Frontal cortex (tissue), 4 donors: ENCODE measurements at places on chromosomes 1 and 21.

DNA sequence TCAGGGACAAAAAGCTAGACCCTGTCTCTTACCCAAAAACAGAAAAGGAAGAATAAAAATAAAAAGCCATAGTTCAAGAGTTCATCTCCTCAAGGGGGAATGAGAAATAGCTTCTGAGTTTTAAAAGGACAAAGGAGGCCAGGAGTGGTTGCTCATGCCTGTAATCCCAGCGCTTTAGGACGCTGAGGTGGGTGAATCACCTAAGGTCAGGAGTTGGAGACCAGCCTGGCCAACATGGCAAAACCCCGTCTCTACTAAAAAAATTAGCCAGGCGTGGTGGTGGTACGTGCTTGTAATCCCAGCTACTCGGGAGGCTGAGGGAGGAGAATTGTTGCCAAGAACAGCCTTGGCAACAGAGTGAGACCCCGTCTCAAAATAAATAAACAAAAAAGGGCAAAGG lies 38.6 kb upstream of the CPLANE2 start:
- no peak for DNase-seq

DNA sequence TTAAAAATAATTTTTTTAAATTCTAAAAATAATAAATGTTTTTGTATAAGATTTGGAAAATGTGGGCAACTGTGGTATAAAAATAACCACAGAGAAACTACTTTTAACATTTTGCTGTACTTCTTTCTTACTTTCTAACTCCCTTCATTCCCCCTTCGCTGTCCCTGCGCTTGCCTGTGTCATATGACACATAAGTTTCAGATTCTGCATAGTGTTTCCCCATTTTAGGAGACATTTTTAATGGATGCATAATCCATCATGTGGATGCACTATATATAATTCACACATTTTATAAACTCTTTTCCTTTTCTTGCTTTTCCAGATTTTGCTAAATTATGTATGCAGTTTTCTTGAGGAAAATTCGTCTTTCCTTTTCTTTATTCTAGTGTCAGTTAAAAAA lies 16.3 kb downstream of the ATG4C start:
- no peak for DNase-seq

GRCh38 chr1:183331091-183331742 lies 87.0 kb downstream of the NMNAT2 start:
- DNase-seq: no peak

DNA sequence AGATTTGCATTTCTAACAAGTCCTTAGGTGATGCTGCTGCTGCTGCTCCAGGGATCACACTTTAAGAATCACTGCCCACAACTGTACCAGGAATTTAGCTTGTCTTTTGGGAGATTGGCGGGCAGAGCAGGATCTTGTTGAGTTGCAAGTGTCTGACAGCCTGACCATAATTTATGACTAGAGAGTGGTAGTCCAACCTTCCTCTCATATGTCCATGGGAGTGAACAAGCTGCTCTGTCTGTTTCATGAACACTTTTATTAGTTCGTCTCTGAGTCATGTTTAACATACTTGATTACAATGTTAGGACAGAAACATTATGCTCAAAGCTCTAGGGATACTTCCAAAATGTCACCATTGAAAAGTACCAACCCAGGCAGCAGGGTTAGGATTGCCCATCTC lies 169.6 kb downstream of the TGFB2 start:
- DNase-seq: no peak

- no peak for DNase-seq
Observed at GRCh38 chr1:23759277-23759676, 16.0 kb downstream of the ELOA start.

- no peak for DNase-seq
Observed at GRCh38 chr1:228288536-228289238, 80.8 kb downstream of the OBSCN start.

- DNase-seq: no peak
Observed at GRCh38 chr1:69157046-69157756, 410.5 kb upstream of the LRRC7 start.

DNA sequence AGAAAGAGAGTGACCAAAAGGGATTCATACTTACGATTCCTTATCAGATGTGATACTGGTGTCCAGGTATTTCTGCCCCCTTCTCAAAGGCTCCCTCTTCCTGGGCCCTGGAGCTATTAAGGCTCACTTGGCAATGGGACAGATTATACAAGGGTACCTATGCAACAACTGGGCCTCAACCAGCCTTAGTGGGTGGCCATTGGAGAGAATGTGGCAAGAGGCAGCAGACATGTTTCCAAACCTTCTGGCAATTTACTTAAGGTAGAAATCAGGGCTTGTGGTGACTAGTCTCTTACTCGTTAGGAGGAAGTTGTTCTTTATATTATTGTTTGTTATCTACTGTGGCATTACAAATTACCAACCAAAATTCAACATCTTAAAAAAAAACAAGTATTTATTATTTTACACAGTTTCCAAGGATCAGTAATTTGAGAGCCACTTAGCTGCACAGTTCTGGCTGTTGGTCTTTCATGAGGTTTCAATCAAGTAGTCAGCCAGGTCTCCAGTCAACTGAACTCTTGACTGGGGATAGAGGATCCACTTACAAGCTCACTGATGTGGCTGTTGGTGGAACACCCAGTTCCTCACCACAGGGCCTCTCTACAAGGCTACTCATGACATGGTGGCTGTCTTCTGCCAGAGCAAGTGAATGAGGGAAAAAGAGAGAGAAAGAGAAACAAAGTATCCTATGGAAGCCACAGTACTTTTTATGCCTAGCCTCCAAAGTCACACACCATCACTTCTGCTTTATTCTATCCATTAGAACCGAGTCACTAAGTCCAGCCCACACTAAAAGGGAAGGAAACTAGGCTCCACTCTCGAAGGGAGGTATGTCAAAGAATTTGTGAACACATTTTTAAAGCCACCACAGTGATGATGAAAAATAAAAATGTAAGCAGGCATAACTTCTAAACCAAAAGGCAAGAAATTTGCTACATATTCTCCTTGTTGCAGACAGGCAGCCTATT lies 10.7 kb downstream of the ZNF648 start:
- DNase-seq: no peak

DNA sequence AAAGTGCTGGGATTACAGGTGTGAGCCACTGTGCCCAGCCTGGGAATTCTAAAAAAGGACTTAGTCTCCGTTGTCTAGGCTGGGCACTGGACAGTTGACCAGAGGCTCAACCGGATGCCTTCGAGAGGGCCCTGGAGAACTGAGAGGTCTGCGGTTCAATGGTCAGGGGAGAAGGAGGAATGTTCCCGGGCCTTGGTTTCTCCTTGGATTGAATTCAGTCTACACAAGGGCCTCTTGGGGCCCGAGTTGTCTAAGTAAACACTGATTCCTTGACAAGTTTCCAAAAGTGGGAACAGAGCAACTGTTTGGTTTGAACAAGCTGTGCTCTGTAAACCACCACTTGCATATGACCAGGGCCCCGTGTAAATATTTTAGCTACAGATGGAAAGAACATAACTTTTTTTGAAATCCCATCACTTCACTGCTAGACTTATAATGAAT lies 29.1 kb upstream of the CAPZB start:
- DNase-seq: no peak

DNA sequence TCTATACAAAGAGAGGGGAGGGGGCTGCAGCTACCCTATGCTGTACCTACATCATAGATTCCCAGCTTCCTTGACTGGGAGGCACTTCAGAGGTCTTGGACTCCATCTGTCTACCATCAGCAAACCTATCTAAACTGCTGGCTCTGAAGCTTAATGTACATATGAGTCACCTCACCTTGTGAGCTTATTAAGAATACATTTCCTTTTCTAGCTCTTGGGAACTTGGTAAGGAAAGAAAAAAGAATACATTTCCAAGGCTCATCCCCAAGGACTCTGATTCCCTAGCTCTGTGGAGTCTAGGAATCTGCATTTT lies 50.0 kb upstream of the PRELP start:
- DNase-seq: no peak

GRCh38 chr21:37273440-37273839 lies 6.3 kb upstream of the VPS26C start:
- no peak for DNase-seq

DNA sequence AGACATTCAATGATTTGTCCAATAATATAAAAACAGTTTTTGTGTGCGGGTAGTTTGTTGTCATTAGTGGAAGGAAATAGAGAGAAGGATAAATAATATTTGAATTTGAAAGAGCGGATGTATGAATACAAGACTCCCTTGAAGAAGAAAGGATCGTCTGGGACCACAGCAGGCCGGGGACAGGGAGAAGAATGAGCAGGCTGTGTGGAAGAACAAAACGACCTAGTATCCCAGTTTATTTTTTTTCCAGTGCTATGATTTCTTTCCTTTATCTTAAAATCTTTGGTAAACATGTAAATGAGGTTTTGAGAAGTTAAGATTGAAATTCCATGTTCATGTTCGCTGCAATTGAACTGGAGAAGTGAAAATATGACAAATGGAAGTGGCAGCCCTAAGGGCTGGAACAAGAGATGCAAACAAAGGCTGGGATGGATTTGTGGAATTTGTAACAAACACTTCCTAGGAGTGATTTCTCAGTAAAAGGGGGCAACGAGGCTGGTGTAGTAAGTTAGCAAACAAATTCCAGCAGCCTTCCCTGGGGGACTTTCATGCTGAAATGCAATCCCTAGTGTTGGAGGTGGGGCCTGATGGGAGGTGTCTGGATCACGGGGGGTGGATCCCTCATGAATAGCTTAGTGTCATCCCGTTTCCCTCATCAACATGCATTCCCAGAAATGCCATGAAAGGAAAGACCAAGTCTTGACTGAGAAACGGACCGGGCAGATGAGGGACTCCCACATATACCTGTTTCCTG lies 10.2 kb upstream of the IFI16 start:
- peak; percentile 14 for DNase-seq

- no peak for DNase-seq
Observed at GRCh38 chr1:19599810-19600209, 44.3 kb upstream of the NBL1 start.

DNA sequence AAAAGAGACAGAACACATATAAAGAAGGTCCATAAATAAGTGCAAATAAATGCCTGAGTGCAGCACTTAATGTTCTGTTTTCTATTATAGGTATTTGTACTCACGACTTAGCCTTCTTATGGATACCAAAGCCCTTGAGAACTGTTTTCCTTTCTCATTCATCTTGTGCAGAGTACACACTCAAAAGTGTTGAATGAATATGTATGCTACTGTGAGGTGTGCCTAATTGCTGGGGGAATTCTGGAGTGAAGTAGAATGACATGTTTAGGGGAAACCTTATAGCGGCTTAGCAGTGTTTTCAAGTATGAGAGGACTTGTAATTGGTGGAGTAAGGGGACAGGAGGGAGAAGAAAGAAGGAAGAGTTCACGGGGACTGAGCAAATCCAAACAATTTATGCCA lies 157.6 kb downstream of the CACNA1E start:
- no peak for DNase-seq

DNA sequence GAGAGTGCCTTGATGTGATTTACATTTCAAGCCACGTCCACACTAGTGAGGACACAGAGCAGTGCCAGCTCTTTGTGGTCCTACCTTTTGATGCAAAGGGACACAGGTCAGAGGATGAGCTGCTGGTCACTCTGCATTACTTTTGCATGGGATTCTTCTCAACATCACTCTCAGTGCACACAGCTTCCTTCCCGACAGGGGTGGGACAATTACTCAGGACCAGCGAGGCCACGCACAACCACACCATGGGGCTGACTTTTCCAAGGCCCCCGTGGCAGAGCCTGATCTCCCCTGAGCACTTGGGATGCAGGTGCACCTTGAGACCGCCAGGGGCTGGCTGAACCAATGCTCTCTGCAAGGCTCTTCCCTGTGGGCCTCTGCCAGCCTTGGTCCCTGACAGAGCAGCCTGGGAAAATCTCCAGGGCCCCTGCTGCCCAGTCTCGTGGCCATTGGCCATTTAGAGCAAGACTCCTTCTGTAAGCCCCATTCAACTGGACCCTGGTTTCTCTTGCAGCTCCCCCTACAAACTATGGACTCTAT lies 13.2 kb upstream of the PRAMEF12 start:
- DNase-seq: no peak

- no peak for DNase-seq
Observed at GRCh38 chr1:209710093-209710492, 5.4 kb downstream of the HSD11B1 start.
